Neural cell (in vitro differentiated cells): ENCODE measurements at places on chromosomes 1 and 21. TPM values are rescaled to one million over a fixed set of nuclear protein-coding genes. Genes with fewer than 3 reads are reported as not detected.

The CAPN2 gene
- 58.8 and 62.6 TPM in 2 replicates for polyA plus RNA-seq

The IL22RA1 gene
- polyA plus RNA-seq = not detected in 2 replicates

The CCDC30 gene
- 11.1 and 13.2 TPM in 2 replicates for polyA plus RNA-seq

The NBPF6 gene
- polyA plus RNA-seq = not detected in 2 replicates

The C8B gene
- polyA plus RNA-seq = 0.50 TPM in 1 of 2 replicates, not detected in the other

The NTNG1 gene
- 0.40 TPM in 1 of 2 replicates, not detected in the other for polyA plus RNA-seq

The TOMM20 gene
- polyA plus RNA-seq = 170 and 175 TPM in 2 replicates

The VPS13D gene
- 24.1 and 24.5 TPM in 2 replicates for polyA plus RNA-seq

The MRPL39 gene
- polyA plus RNA-seq = 28.5 and 43.2 TPM in 2 replicates
